Upper lobe of left lung (tissue), 6 donors: ENCODE measurements at places on chromosomes 11 and 22. TPM values are rescaled to one million over a fixed set of nuclear protein-coding genes. Genes with fewer than 3 reads are reported as not detected.

DNA sequence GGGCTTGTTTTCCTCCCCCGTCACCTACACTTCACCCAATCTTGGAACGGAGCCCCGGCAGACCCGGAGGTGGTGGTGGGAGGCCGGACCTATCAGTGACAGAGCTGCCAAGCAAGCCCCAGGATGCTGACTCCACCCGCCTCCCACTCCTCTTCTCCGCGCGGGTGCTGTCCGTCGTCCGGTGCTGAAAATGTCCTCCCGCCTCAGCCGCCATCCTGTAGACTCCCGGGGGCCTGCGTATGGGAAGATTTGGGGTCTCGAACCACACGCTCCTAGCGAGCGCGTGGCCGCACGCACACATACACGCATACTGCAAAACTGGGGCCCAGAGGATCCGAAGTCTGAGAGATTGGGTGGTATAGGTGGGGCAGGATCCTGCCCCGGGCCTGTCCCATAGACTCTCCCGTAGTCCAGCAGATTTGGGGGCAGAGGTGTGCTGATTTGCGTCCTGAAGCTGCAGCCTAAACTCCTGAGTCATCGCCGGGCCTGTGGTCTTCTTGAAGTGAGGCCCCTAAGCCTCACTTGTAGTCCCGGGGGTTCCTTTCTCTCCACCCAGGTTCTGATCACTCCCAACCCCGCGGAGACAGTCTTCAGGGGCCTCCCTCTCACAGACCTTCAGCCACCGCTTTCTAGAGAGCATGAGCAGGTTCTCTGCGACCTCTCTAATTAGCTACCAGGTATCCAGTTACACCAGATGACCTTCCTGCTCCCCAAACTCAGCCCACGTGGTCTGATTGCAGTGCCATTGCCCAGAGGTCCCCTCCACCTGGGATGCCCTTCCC, 796 bp upstream of the YIF1A start:
- peak overlapping the region; percentile 43 for H3K4me3 ChIP-seq
- H3K36me3 ChIP-seq, result peaks cover 6% of the 10 kb centered on the region
- H3K27me3 ChIP-seq, result peaks cover 29% of the 10 kb centered on the region
- peaks cover 28% of the 10 kb centered on the region for H3K4me1 ChIP-seq
- peak overlapping the region; percentile 93 for H3K27ac ChIP-seq

DNA sequence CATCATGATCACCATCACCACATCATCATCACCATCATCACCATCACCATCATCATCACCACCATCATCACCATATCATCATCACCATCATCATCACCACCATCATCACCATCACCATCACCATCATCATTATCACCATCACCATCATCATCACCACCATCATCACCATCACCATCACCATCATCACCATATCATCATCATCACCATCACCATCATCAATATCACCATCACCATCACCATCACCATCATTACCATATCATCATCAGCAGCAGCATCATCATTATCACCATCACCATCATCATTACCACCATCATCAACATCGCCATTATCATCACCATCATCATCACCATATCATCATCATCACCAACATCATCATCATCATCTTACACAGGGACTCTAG, 351.1 kb downstream of the MIAT start:
- no peaks in the 10 kb centered on the region for H3K36me3 ChIP-seq
- no peak overlapping the region for H3K27ac ChIP-seq
- H3K27me3 ChIP-seq, result no peaks in the 10 kb centered on the region
- H3K4me1 ChIP-seq, result no peaks in the 10 kb centered on the region
- no peak for DNase-seq
- no peak overlapping the region for H3K4me3 ChIP-seq

DNA sequence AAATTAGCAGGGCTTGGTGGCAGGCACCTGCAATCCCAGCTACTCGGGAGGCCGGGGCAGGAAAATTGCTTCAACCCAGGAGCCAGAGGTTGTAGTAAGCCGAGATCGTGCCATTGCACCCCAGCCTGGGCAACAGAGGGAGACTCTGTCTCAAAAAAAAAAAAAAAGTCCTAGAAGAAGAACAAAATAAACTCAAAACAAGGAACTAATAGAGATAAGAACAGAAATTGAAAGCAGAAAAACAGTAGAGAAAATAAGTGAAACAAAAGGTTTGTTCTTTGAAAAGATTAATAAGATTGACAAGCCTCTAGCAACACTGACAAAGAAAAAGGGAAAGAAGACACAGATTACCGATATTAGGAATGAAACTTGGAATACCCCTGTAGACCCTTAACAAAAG, 45.1 kb upstream of the CBX7 start:
- DNase-seq, result no peak
- no peak overlapping the region for H3K27ac ChIP-seq
- no peaks in the 10 kb centered on the region for H3K4me1 ChIP-seq

DNA sequence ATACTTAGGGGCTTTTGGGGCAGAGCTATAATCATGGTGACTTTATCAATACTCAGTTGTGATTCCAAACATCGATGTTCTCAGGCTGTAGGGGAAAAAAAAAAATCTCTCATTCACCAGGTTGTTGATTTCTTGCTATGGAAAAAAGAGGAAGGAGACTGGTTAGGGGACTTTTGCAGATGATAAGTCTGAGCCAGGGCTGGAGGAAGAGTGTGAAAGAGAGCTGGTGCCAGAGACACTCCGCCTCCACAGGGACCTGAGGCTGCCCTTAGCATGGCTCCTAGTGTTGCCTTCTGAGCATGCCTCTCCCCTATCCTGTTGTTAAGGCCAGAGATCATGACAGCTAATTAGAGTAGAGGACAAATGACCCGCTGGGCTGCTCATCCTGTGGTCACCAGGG, 16.9 kb downstream of the UPB1 start:
- H3K4me1 ChIP-seq, result peaks cover 42% of the 10 kb centered on the region
- H3K27me3 ChIP-seq, result no peaks in the 10 kb centered on the region
- H3K36me3 ChIP-seq, result no peaks in the 10 kb centered on the region
- DNase-seq, result no peak

DNA sequence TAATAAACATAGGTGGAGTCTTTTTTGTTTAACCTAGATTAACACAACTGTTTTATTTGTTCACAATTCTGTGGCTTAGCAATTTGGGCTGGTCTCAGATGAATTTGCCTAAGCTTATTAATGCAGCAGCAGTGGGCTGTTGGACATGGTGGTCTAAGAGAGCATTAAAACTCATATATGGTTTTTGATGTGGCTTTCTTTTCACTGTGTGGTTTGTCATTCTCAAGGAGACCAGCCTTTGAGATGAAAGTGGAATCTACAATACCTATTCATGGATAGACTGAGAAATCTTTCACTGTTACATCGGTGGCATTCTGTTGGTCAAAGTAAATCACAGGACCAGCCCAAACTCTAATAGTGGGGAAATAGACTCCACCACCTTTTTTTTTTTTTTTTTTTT, 39.6 kb downstream of the CUL5 start:
- no peaks in the 10 kb centered on the region for H3K4me1 ChIP-seq
- no peak overlapping the region for H3K4me3 ChIP-seq

GRCh38 chr22:37982938-37983859, 1.2 kb downstream of the SOX10 start:
- no peaks in the 10 kb centered on the region for H3K4me1 ChIP-seq
- no peak for DNase-seq
- H3K27ac ChIP-seq, result no peak overlapping the region
- H3K27me3 ChIP-seq, result no peaks in the 10 kb centered on the region
- H3K36me3 ChIP-seq, result peaks cover 4% of the 10 kb centered on the region
- no peak overlapping the region for H3K4me3 ChIP-seq

DNA sequence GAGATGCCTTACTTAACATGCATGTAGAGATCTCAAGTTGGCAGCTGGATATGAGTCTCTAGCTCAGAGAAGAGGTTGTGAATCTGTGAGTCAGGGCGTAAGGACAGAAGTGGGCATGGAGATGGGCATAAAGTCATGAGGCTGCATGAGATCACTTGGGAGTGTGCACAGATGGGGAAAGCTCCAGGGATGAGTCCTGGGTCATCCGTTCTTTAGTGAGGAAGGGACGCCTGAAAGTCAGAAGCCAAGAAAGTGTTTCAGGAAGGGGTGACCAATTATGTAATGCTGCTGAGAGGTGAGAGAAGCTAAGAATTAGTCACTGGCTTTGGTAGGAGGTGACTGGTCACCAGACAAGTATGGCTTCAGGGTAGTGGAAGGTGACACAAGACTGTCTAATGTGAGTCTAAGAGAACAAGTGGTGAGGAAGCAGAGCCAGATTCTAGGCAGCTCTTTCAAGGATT, 6.7 kb downstream of the ACP2 start:
- peaks cover 28% of the 10 kb centered on the region for H3K4me1 ChIP-seq
- H3K27me3 ChIP-seq, result no peaks in the 10 kb centered on the region
- H3K4me3 ChIP-seq, result no peak overlapping the region
- DNase-seq, result no peak
- H3K36me3 ChIP-seq, result peaks cover 57% of the 10 kb centered on the region

GRCh38 chr11:125090816-125091215, 20.6 kb downstream of the TMEM218 start:
- no peaks in the 10 kb centered on the region for H3K4me1 ChIP-seq
- no peak for DNase-seq
- H3K4me3 ChIP-seq, result no peak overlapping the region
- H3K36me3 ChIP-seq, result no peaks in the 10 kb centered on the region
- no peaks in the 10 kb centered on the region for H3K27me3 ChIP-seq
- H3K27ac ChIP-seq, result no peak overlapping the region

DNA sequence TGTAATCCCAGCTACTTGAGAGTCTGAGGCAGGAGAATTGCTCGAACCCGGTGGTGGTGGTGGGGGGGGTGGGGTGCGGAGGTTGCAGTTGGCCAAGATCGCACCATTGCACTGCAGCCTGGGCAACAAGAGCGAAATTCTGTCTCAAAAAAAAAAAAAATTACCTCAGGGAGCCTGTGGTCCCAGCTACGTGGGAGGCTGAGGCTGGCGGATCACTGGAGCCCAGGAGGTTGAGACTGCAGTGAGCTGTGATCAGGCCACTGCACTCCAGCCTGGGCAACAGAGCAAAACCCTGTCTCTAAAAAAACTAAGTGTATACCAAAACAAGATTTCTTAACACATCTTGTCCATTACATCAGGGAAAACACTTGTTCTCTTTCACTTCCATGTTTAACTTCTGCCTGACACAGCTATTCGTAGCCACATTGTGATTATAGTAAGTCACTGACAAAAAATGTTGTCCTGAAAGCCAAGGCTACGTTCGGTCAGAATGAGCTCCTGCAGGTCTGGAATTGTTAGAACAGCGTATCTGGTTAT, 1.4 kb downstream of the TMEM80 start:
- peak overlapping the region; percentile 100 for H3K27ac ChIP-seq
- no peak for DNase-seq
- H3K4me3 ChIP-seq, result peak overlapping the region; percentile 87
- peaks cover 46% of the 10 kb centered on the region for H3K4me1 ChIP-seq

- no peaks in the 10 kb centered on the region for H3K36me3 ChIP-seq
- H3K4me3 ChIP-seq, result no peak overlapping the region
- H3K27me3 ChIP-seq, result no peaks in the 10 kb centered on the region
- peak overlapping the region; percentile 35 for H3K27ac ChIP-seq
- peaks cover 7% of the 10 kb centered on the region for H3K4me1 ChIP-seq
These were observed 32.6 kb downstream of the FBLN1 start for GRCh38 chr22:45535290-45535689.

DNA sequence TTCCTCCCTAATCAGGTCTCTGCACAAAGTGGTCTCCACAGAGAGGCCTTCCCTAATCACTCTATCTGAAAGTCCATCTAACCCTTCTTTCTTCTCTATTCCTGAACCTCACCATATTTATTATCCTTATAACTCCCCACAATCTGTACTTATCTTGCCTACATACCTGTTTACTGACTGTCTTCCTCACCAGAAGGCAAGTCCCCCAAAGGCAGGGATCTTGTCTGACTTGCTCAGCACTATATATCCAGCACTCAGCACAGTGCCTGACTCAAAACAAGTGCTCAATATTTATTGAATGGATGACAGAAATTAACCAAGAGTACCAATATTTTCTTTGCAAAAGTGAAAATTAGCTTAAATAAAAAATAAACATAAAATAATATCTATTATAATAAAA, 5.5 kb downstream of the DCUN1D5 start:
- H3K4me1 ChIP-seq, result peaks cover 24% of the 10 kb centered on the region
- H3K27ac ChIP-seq, result no peak overlapping the region
- peaks cover 31% of the 10 kb centered on the region for H3K36me3 ChIP-seq

DNA sequence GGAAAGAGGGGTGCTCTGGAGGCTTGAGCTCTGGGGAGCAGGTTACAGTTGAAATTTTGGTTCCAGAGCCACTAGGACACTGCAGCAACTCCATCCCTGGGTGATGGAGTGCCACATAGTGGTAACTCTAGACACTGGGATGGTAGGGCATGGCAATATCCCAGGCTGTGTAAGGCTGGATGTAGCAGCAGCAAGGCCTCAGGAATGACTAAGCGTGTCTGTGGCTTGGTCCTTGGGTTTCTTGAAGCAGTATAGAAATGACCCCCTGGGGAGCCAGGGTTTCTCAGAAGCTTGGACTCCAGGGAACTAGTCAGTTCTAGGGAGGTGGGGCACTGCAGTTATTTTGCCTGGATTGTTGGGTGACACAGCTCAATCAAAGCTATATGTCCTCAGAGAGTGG, 8.1 kb downstream of the MS4A4A start:
- H3K36me3 ChIP-seq, result no peaks in the 10 kb centered on the region
- no peak for DNase-seq
- peak overlapping the region; percentile 37 for H3K27ac ChIP-seq
- no peak overlapping the region for H3K4me3 ChIP-seq
- no peaks in the 10 kb centered on the region for H3K4me1 ChIP-seq

- H3K27ac ChIP-seq, result no peak overlapping the region
- H3K36me3 ChIP-seq, result no peaks in the 10 kb centered on the region
- no peak overlapping the region for H3K4me3 ChIP-seq
These were observed 41.3 kb downstream of the TNKS1BP1 start for GRCh38 chr11:57283231-57283990.

DNA sequence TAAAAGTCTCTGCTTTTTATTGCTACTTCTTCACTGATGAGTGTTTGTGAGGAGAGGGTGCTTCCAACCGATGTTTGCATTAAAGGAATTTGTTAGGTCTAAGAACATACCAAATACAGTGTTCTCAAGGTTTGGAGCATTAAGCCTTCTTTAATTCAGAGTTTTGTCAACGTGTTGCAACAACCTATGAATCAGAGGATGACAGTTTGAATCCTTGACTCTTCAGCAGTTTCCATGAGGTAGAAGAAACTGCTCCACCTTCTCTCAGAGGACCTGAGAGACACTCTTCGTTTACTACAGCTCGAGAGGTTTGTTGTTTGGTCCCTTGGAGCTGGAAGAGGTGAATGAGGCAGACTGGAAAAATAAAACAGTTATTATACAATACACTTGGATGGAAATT, 55.7 kb downstream of the NCAM1 start:
- DNase-seq, result no peak
- H3K36me3 ChIP-seq, result no peaks in the 10 kb centered on the region
- H3K4me3 ChIP-seq, result no peak overlapping the region
- H3K27me3 ChIP-seq, result no peaks in the 10 kb centered on the region

DNA sequence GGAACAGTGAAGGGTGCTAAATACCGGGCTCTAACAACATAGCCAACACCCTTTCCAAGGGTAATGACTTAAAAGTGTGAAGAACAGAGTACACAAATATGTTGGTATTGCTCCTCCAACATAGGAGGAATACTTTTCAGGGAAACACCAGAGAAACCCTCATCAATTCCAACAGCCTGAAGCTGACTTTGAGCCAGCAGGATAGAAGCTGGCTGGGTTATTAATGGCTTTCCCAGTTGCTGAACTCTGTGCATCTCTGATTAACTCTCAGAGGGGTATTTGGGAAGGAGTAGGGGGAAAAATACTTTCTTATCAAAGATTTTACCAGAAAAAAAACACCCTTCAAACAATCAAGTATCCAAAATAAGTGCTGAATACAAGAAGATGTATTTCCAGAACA, 95.6 kb downstream of the AMBRA1 start:
- DNase-seq, result no peak
- H3K27ac ChIP-seq, result no peak overlapping the region
- H3K4me3 ChIP-seq, result no peak overlapping the region
- H3K27me3 ChIP-seq, result no peaks in the 10 kb centered on the region

Gene GNG3
- total RNA-seq, result not detected

Gene GP1BB
- 8.5 TPM for total RNA-seq
